Prostate gland (tissue), 2 donors: ENCODE measurements at places on chromosomes 2 and 18.

GRCh38 chr2:86420913-86421312, 20.3 kb upstream of the KDM3A start:
- DNase-seq = no peak

DNA sequence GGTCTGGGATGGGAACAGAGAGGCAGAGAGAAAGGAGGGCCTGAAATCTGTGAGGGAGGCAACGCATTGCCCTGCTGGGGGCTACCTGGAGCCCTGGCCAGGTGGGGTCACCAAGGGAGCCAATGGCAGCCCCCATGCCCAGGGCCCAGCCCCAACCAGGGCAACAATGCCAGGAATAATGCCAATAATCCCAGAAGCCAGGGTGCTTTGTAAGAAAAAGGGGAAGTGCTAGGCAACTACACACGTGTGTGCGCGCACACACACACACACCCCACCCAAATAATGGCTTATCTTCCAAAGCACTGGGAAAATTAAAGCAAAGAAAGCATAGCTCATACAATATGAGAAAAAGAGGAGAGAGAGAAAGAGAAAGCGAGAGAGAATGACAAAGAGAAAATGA, 7.0 kb upstream of the CLEC4F start:
- no peak for DNase-seq

- DNase-seq = no peak
These were observed 88.0 kb upstream of the CELF4 start for GRCh38 chr18:37653618-37654017.

DNA sequence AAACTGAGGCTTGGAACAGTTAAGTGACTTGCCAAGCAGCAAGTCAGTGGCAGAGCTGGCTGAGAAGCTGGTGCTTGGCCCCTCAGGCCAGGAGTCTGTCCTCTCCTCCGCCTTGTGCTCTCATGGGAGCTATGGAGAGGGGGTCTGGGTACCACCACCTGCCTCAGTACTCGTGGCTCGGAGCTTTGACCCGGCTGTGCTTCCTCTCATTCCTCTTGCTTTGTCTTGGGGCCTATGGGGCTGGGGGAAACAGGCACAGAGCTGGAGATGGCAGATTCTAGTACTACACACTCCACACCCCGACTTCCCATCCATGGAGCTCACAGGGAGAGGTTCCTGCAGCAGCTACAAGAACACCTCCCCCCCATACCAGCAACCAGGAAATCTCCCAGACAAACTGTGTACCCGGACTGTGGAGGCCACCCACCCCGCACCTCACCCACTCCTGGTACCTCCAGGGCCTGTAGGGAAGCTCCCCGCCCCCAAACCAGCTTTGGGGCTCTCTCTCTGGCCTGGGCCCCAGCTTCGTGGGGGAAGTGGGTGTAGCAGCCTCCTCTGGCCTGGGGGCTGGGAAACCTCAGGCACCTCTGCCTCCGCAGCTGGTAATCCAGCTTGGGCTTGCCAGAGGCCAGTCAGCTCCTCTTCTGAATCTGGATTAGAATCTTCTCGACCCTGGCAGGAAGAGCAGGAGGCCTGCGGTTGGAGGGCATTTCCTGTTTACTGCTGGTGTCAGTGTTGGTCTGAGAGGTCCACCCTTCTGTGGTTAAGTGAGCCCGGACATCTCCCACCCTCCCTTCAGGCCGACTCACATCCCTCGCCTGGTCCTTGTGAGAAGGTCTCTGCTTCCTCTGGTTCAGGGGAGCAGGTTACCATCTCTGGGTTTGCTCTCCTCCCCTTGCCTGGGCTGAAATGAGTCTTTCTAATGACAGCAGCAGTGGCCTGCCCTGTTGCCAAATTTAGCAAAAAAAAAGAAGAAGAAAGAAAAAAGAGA, 22.3 kb upstream of the RHOB start:
- no peak for DNase-seq

GRCh38 chr2:25606892-25607291, 66.5 kb downstream of the DTNB start:
- DNase-seq = no peak

DNA sequence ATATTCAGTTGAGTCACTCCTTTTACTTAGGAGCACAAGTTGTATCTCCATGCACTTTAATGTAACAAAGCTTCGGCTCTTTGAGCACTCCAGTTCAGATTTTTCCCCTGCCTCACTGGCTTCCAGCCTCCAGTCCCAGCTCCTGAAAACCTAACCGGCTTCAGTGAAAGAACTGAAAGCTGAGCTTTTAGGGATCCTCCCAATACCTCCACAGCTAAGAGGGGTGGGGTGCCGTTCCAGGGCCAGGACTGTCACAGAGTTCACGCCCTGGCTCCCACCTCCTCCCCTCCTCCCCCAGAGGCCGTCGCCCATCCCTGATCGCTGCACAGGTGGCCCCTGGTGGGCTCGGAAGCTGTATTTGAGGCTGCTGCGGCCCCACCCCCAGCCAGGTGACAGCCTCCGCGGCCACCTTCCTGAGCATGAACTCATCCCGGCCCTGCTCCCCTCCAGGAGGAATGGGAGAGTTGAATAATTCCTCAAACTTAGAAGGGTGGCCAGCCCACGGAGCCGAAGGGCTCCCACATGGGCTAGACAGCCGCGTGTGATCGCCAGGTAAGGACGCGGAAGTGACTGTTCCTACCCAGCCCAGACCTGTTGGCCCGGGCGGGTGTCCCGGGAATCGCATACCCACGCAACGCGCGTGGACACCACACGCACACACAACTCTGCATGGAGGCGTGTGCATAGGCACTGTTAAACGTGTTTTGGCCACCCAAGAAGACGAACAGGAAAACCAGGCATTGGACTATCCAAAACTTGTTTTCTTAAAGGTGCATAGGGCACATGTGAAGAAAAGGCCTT, 1.8 kb downstream of the MYO5B start:
- DNase-seq = no peak

GRCh38 chr2:69945441-69945840, 16.0 kb downstream of the ASPRV1 start:
- no peak for DNase-seq

DNA sequence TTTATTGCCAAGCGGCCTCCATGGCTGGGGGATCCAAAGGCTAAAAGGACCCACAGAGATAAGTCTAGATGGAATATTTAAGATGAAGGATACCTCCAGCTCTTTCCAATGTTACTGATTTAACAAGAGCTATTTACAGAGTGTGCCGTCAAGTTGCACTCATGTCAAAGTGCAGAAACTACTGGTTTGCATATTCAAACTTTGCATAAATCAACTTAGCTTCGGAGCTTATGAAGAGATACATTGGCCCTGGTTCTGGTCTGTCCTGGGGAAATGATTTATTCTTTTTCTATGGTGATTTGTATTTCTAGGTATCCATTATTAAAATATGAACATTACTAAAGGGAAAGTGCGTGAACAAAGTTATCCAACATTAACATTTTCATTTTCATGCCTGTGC, 14.4 kb upstream of the MYO5B start:
- no peak for DNase-seq

GRCh38 chr18:62018759-62019041, 125.9 kb upstream of the RNF152 start:
- DNase-seq = no peak

- no peak for DNase-seq
These were observed 94.5 kb upstream of the ID2 start for GRCh38 chr2:8587251-8587791.

DNA sequence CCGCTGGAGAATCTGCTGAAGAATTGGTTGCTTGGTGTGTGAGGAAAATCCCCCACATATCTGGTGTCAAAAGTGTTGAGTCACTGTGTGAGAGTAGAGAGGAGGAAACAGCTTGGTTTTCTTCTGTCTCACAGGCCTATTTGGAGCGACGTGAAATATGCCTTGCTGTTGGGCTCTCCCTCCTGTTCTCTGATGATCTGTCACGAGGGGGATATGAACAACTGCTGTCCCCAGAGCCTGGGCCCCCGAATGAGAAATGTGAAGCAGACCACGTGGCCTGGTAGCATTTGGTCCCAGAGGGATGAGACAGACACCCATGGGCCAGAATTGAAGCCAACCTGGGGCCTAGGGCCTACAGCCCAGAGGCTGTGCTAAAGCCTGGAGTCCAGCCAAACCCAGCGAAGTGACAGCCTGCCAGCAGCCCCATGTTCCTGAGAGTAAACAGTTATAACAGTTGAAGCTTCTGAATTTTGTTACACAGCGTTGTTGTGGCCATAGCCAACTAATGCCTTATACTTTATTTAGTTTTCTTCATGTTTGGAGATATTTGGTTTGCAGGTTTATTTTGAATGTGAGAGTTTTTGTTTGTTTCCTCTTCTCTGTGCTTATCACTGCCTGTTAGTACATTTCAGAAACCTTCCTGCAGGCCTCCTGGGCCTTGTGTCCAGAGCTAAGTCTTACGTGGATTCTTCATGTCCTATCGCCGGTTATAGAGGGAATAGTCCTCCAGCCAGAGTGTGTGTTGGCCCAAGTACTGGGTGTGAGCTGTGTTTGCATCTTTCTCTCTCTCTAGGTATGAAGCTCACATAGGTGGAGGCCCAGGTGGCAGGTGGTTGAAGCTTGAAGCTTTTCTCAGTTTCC, 18.7 kb upstream of the COLEC12 start:
- DNase-seq = peak; percentile 33

DNA sequence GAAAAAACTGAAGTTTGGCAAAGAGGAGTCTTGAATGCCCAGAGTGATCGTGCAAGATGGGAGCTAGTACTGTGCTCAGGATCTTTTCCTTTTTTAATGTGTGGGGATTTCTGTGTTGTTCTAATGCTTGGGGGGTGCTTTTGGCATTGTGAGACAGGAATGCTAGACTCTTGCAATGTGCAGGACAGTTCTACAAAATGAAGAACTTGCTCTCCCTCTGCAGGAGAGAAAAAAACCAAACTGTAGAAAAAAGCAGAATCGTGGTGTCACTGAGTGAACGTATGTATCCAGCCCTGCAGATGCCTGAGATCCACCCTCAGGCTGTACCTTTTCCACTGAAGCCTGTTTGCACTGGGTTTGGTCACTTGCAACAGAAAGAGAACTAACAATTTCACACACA, 12.1 kb upstream of the TTC39C start:
- no peak for DNase-seq

- no peak for DNase-seq
These were observed 23.7 kb downstream of the ASB1 start for GRCh38 chr2:238450440-238450861.

GRCh38 chr2:221389904-221390303, 182.2 kb downstream of the EPHA4 start:
- DNase-seq = peak; percentile 12

GRCh38 chr2:212915121-212915782, 236.2 kb downstream of the IKZF2 start:
- no peak for DNase-seq

DNA sequence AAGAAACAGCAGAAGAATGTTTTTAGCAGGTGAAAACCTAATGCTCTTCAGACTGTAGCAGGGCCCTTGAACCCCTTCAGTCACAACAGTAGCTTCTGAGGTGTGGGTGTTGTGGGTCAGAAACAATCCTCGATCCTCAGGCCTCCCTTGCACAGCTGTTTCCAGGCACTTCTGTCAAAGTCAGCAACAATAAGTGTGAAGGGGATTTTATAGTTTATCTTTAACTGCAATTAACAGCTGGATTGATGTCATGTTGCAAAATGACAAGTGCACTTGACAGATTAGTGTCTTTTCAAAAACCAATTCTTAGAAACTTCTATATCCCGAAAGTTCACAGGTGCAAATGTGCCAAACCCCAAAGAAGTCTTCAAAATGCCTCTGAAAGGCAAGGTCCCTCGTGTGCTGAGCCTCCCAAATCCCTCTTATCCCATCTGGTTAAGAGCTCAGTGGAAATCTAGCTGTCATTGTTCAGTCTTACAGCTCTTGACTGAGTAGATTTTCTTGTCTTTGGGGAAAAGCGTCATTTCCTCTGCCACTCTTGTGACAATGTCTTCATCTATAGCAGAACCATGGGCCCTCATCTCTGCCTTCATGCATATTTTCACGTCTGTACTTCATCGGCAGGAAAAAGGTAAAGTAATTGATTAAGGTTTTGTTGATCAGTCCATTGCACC, 29.6 kb downstream of the M1AP start:
- no peak for DNase-seq
